ENCODE measurements at places on chromosomes 3 and 15.

- DNase-seq: no peak
These were observed 158.4 kb upstream of the GMNC start for GRCh38 chr3:191020730-191021396.

DNA sequence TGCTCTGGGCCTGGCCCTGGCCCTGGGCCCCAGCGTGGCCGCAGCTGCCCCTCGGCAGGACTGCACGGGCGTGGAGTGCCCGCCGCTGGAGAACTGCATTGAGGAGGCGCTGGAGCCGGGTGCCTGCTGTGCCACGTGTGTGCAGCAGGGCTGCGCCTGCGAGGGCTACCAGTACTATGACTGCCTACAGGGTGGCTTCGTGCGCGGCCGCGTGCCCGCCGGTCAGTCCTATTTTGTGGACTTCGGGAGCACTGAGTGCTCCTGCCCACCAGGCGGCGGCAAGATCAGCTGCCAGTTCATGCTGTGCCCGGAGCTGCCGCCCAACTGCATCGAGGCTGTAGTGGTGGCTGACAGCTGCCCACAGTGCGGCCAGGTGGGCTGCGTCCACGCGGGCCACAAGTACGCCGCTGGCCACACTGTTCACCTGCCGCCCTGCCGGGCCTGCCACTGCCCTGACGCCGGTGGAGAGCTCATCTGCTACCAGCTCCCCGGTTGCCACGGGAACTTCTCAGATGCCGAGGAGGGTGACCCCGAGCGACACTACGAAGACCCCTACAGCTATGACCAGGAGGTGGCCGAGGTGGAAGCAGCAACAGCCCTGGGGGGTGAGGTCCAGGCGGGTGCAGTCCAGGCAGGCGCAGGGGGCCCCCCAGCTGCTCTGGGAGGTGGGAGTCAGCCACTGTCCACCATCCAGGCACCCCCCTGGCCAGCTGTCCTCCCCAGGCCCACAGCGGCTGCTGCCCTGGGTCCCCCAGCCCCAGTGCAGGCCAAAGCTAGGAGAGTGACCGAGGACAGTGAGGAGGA lies 21.7 kb downstream of the FBLN2 start:
- DNase-seq: no peak

DNA sequence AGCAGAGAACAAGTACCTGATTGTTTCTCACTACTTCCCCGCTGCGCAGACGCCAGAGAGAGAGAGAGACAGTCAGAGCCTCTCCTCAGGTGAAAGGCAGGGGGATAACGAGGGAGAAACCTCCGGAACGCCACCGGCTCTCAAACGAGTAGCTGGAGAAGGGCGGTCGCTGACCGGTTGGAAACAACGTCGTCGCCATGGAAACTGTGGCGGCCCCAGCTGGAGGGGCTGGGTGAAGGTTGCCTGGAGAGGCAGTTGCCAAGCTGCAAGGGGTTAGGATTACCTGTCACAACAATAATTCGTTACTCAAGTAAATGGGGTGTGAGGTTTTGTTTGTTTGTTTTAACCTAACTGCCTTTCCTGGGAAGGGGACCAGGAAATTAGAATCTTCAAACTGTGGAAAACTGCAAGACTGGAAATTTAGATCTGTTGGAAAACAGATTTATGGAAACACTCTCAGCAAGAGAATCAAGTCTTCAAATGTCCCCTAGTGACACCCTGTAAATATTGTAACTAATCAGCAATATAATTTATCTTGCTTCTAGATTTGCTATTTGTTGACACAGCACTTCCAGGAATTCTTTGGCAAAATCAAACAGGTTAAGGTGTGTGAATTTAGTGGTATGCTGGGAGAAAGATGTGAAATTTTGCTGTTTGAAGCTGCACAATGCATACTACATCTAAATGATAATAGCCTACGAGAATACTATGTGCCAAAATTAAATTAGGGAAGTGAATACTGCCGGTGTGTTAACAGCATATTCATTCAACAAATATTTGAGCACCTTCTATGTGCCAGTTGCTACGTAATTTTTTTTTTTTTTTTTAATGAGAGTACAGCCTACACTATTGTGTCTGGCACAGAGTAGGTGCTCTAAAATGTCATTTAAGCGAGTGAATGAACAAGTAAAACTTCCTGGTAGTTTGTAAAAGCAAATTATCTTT lies at the start of gene DNAH12:
Gene DNAH12 (minus strand): TSS at position 164 of the 945 bp plus-strand sequence. CDS start 1,474 bp downstream, outside the sequence.
- peak; percentile 65 for DNase-seq

DNA sequence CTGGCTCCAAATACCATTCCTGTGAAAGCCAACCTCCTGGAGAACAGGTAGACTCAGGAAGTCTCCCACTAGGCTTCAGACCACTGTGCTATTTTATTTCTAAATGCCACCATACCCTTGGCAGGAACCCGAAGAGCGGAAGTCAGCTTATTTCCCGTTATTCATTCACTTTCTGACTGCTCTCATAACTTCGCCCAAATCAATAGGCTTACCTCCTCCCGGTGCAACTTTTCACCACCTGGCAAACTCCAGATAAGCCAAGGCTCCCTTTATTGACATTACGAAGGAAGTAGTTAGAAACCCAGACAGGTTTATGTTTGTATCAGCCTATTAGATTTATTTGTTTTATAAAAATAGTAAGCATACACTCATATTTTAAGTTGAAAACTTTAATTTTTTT lies 3.3 kb upstream of the CCDC54 start:
- DNase-seq: no peak

GRCh38 chr3:130661140-130661891 lies 85.3 kb downstream of the PIK3R4 start:
- no peak for DNase-seq

- DNase-seq: no peak
These were observed 164.8 kb upstream of the CBLB start for GRCh38 chr3:106033654-106034053.

- no peak for DNase-seq
These were observed 102.0 kb upstream of the THRB start for GRCh38 chr3:24596626-24597025.

GRCh38 chr15:40762919-40763800 lies 708 bp upstream of the GCHFR start:
- DNase-seq: peak; percentile 88

GRCh38 chr15:67359431-67360079 lies 105.0 kb downstream of the IQCH start:
- DNase-seq: no peak

DNA sequence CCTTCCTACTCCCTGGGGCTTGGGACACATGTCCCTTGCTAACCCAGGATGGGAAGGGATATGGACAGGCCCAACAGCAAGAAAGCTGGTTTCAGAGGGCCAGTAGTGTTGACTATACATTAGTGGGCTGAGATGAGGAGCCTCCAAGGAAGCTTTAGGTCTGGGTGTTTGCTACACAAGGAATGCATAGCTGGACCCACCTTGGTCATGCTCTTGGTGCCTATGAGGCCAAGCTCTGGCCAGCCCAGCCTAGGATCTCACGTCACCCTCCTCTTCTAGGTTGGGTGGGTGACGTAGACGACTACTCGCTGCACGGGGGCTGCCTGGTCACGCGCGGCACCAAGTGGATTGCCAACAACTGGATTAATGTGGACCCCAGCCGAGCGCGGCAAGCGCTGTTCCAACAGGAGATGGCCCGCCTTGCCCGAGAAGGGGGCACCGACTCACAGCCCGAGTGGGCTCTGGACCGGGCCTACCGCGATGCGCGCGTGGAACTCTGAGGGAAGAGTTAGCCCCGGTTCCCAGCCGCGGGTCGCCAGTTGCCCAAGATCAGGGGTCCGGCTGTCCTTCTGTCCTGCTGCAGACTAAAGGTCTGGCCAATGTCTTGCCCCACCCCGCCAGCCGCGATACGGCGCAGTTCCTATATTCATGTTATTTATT lies 653 bp upstream of the WDR6 start:
- DNase-seq: no peak

- DNase-seq: peak; percentile 41
These were observed 659 bp upstream of the ARRDC4 start for GRCh38 chr15:97959724-97960363.

DNA sequence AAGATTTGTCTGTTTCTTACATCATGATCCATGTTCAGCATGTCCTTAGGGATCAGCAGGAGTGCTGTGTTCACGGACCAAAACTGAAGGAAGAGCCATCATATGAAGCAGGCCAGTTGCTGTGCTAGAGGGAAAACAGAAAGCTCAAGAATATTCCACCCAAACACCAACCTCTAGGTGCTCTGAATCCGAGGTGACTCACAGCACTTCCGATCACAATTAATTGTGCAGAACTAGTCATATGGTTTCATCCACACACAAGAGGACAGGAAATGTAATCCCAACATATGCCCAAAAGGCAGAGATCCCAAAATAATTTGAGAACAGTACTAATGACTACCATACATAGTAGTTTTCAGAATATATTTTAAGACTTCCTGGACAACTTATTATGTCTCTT lies 257.9 kb upstream of the KCNH8 start:
- no peak for DNase-seq

- DNase-seq: no peak
These were observed 6.4 kb upstream of the SH2D7 start for GRCh38 chr15:78085928-78086327.

DNA sequence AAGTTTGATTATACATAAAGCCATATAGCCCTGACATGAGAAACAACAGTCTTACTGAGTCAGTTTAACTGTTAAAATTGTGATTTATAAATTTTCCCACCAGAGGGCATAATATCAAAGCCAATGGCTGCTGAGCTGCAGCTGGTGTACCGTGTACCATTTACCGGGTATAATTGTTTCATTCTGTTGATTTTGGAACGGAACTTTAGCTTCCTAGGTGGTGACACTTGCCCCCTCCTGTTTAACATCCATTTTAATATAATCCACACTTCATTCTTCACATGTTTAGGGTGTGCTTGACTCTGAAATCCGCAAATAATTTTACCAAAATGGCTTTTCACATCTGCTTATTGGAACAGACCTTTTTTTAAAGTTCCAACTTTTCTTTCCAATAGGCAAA lies 72.8 kb downstream of the SLC9A9 start:
- DNase-seq: no peak

GRCh38 chr3:99865321-99865720 lies 47.7 kb downstream of the CMSS1 start:
- no peak for DNase-seq

DNA sequence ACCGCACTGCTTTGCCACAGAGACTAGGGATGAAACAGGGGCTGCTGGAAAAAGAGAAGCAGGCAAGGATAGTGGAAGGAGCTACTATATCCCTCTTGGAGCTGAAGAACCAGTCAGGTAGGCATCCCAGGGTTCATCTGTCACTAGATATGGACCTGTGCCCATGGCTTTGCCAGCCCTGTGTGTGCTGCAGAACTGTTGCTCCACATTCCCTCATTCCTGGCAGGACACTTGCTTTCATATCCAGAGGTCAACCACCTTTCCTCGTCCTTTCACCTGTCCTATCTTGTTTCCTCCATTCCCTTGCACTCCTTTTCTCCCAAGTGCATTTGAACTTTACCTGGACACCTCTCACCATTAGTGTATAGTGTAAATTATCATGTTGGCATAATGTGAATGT lies 12.0 kb downstream of the SNRK start:
- DNase-seq: no peak

DNA sequence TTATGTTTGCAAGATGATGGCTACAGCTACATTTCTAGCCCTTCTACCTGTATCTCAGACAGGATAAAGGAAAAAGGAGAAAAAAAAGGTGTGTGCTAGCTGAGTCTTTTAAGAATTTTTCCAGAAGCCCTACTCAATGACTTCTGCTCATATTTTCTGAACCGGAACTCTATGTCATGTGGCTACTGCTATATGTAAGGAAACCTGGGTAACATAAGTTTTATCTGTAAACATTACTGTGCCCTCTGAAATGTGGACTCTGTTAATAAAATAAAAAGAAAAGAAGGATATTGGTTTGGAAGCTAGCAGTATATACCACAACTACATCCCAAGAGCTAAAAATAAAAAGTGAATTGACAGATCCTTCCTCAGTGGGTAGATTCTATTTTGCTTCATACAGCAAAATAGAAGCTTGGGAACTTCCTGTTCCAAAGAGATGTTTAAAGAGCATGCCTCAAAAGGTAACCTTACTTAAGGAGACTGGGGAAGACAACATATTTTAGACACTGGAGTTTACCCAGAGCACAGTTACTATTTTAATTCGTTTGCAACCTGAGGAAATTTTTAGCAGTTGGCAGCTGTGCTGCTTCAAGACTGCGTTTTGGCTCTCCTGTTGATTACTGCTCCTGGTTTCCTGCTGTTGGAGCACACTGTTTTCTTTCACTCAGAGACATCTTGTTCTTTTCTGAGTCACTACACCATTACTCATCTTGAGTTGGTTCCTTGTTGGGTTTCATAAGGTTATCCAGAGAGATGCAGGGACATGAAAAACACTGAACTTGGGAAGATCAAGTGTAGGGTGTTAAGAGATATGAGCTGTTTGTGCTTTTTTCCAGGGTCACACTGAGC lies 280.7 kb downstream of the NFKBIZ start:
- DNase-seq: no peak

DNA sequence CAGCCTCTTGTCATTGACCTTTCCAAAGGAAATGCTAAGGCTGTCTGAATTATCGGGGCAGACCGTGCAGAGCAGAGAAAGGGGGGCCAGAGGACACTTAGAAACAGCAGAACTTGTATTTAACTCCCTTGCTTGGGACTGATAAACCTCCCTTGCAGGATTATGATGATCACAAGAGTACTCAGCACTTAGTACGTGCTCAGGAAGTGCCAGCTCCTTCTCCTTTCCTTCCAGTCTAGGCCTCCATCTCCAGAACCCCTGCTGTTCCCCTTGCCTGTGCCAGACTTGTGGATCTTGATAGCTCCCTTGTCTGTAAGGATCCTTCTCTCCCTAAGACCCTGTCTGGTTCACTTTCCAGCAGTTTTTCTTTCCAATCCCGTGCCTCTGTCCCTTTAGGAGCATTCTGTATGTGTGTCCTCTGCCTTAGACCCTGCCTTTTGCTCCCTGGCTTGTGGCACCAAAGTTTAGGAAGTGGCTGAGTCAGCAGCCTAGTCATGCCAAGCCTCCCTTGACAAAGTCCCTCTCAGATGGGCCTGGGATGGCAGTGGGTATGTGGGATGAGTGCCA lies 747 bp downstream of the SORD start:
- no peak for DNase-seq

DNA sequence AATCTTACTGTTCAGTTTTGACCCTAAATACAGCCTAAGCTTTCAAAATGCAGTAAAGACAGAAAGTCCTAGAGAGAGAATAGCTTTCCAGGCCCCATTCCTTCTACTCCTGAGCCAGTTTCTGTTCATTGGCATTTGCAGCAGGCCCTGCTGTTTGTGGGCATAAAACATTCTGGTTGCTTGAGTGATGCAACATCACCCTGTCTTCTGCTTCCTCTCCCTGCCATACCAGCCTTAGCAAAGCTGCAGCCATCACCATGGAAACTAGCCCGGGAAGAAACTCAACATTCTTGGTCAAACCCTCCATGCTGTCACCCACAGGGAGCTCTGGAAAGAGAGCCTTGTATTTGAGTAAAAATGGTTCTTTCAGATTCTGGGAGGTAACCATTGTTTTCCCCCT lies 325.7 kb downstream of the MAGI1 start:
- DNase-seq: no peak

- DNase-seq: no peak
These were observed 230.0 kb upstream of the LYSMD4 start for GRCh38 chr15:99963096-99963825.

- no peak for DNase-seq
These were observed 200.1 kb upstream of the PROK2 start for GRCh38 chr3:71984843-71985613.
